Activated CD8-positive, alpha-beta memory T cell treated with anti-CD3 and anti-CD28 coated beads, Interleukin-2, amount 10 ng/mL, durations not matched to agents 7 days and 5 days (primary cell): ENCODE measurements at places on chromosomes 3 and 15. TPM values are rescaled to one million over a fixed set of nuclear protein-coding genes. Genes with fewer than 3 reads are reported as not detected.

TFDP2 gene
- 33.7 TPM for total RNA-seq

- DNase-seq, result no peak
Observed at GRCh38 chr3:194163697-194164096, 27.7 kb downstream of the HES1 start.

- no peak for DNase-seq
Observed at GRCh38 chr3:126039870-126040269, 44.1 kb downstream of the SLC41A3 start.

- no peak for DNase-seq
Observed at GRCh38 chr3:126556637-126557414, 1.9 kb downstream of the C3orf22 start.
